ENCODE measurements at places on chromosomes 3 and 15.

DNA sequence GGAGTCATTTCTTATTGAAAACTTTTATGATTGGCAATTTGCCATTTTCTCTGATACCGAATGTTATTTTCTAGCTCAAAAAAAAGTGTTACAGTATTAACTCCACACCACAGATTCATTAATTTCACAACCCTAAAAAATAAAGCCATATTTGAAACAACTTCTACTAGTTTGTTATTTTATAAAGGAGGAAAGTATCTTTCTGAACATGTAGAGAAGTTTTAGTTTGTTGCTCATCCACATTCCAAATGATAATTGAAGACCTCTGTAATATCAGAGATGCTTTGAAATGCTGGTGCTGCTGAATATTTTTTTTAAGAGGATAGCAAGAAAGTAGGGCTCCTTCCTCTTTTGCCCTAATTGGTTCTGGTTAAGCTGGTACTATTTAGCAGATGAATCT, 1.9 kb downstream of the VGLL3 start:
- DNase-seq = no peak

- DNase-seq = no peak
Observed at GRCh38 chr15:69128667-69129311, 31.6 kb upstream of the GLCE start.

- no peak for DNase-seq
Observed at GRCh38 chr15:67005294-67005996, 60.0 kb upstream of the SMAD3 start.

GRCh38 chr15:37100966-37101215, 542 bp upstream of the MEIS2 start:
- no peak for DNase-seq

DNA sequence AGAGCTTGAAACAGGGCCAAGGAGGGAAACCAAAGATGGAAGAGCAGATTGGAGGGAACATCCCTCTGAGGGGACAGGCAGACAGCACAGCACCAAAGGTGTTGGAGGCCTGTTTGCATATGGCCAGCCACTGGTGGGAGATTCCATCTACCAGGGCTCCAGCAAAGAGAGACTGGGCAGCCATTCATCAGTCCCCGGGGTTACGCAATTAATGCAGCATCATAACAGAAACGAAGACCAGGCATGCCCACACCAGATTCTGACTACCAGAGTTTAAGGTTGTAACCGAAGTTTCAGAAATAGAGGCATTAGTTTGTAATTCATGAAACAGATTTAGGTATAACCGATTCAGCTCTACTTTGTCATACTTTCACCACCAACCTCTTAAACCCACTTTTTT, 58.1 kb downstream of the COL8A1 start:
- peak; percentile 3 for DNase-seq

GRCh38 chr3:193884027-193884426, 251.9 kb upstream of the HES1 start:
- DNase-seq = no peak
